ENCODE measurements at places on chromosomes 3 and 15.

GRCh38 chr3:31573036-31573779 is 40.5 kb downstream of the STT3B start:
- no peak for DNase-seq

- peak; percentile 91 for DNase-seq
Measured at GRCh38 chr3:119322835-119323722, 28.9 kb downstream of the ARHGAP31 start.

- no peak for DNase-seq
Measured at GRCh38 chr3:131733086-131733841, 230.5 kb upstream of the MRPL3 start.

DNA sequence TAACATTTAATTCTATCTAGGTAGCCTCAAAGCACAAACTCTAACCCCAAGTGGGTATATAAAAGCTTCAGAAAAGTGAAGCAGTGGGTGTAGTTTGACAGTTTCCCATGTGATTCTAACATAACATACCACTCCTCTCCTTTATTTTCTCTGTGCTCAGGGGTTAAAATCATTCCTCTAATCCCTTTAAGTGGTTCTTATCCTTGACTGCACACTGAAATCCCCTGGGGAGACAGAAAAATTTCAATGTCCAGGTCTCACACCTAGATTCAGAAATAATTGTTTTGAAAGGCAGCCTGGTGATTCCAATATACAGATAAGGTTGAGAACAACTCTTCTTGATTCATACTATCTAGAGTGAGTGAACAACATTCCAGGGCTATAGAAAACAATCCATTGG is 986.4 kb downstream of the ROBO1 start:
- no peak for DNase-seq

- DNase-seq = no peak
Measured at GRCh38 chr3:12478326-12478725, 6.0 kb upstream of the TSEN2 start.

- no peak for DNase-seq
Measured at GRCh38 chr3:11591391-11592282, 52.1 kb downstream of the VGLL4 start.
